ENCODE measurements at places on chromosomes 11 and 22. TPM values are rescaled to one million over a fixed set of nuclear protein-coding genes. Genes with fewer than 3 reads are reported as not detected.

The APOBEC3G gene
- polyA plus RNA-seq = 5.0 TPM

The GNG3 gene
- polyA plus RNA-seq = 0.48 TPM

DNA sequence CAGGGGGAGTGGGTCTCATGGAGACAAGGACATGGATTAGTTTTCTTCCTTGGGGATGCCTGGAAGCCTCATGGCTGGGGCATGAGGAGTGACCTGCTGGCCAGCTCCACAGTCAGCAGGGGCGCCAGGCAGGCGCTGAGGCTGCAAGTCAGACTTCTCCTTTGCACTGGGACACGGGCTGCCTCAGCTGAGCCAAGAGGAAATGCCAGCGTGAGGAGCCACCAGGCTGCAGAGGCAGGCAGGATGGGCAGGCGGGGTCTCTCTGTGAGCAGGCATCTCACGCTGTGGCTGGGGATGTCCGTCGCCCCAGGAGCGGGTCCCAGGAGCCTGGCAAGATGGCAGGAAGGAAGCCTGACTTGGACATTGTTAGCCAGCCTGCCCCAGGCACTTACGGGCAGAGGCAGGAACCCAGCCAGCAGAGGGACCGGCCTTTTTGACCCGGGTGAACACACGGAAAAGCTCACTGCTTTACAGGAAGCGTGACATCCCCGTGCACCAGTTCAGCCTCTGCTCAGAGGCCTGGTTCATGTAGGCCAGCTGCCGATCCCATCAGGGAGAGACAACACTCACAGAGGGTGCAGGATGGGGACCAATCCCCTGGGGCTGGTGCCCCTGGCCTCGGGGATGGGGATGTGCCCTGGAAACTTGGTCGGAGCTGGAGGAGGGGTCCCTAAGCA, 10.2 kb downstream of the GNB1L start:
- peak; percentile 55 for DNase-seq

DNA sequence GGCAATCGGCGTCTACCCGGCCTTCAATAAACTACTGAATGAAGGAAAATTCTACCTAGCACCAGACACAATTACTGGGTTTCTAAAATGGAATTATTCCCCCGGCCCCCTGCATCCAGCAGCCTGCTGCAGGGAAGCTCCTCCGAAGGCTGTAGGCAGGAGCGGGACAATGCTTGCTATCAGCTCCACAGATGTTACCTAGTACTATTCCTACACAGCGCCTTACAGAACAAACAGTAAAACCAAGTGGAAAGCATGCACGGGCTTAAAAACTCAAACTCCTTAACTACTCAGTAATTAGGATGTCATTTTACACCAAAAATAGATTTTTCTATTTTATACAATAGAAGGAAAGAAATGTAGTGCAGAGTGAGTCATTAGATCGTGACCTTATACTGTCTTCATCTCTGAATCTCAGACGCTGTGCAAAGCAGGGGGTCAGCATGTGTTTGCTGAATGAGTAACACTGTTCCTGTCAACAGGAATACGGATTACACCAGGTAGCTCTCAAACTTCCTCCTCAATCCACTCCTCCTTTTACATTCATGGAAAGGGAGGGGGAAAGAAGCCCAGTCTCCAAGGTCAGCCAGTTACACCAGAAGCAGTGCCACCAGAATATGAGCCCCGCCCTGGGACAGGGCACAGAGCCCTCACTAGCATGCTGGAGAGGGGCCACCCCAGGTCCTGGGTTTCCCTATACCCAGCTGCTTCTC, 74.9 kb downstream of the PACSIN2 start:
- no peak for DNase-seq

- DNase-seq = no peak
Observed at GRCh38 chr22:47303161-47303890, 540.9 kb downstream of the TBC1D22A start.

GRCh38 chr11:19259487-19260345, 19.0 kb upstream of the E2F8 start:
- DNase-seq = peak; percentile 65

GRCh38 chr11:114924042-114924441, 245.7 kb downstream of the NXPE2 start:
- no peak for DNase-seq

DNA sequence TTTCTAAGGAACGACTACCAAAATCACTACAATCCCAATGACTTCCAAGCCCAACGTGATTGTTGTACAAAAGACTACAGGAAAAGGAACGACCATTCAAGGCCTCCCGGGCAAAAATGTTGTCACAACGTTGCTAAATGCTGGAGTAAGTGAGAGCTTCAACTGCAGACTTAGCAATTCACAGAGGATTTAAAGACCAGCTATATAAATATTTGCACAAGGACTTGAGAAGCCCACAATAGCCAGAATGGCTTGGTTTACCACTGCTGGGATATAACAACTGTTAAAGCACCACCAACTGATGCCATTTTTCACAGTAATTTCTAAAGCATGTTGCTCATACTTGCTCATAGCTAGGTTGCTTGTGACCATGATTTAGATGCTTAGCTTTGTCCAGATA, 78.3 kb downstream of the EMSY start:
- no peak for DNase-seq

DNA sequence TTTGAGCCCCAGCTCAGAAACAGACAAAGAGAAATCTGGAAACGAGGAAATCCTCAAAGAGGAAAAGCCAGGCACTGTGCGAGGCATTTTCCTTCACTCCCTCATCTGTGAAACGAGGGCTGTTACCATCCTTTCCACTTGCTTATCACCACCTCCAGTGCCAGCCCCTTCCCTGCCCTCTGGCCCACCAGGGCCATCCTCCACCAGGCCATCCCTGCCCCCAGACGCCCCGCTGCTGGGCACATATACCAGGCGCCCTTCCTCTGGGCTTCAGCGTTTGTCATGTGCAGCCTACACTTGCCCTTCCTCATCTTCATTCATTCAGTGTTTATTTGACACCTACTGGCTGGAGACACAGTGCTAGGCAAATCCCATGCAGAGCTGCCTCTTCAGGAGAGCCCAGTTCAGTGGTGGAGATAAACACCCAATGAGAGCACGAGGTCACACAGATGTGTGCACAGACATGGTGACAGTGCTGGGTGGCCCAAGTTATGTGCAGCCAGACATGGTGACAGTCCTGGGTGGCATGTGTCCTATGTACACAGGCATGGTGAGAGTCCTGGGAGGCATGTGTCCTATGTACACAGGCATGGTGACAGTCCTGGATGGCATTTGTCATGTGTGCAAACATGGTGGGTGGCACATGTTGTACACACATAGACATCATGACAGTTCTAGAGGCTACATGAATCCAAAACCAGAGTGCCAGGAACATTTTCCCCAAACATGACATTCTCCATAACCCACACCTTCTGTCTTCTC, 9.7 kb downstream of the SPTBN2 start:
- DNase-seq = no peak

GRCh38 chr11:123684601-123685000, 30.2 kb upstream of the SCN3B start:
- DNase-seq = no peak

DNA sequence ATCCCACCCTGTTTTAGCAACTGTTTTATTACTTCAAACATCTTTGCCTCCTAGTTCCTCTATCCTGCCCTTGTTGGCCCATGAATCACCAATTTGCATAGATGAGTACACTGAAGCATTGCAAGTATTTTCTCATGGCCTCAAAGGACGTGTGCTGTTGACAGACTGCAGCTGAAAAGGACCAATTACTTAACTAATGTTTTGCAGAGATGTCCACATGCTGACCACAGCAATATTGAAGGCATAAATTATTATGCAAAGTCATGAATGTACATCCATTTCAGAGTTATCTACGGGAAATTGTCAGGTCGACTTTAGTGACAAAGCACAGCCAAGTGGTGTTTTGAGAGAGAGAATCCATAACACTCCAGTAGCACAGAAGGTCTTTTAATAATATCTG, 64.8 kb downstream of the CADM1 start:
- no peak for DNase-seq

GRCh38 chr11:118608360-118609227, 1.2 kb downstream of the PHLDB1 start:
- DNase-seq = no peak

DNA sequence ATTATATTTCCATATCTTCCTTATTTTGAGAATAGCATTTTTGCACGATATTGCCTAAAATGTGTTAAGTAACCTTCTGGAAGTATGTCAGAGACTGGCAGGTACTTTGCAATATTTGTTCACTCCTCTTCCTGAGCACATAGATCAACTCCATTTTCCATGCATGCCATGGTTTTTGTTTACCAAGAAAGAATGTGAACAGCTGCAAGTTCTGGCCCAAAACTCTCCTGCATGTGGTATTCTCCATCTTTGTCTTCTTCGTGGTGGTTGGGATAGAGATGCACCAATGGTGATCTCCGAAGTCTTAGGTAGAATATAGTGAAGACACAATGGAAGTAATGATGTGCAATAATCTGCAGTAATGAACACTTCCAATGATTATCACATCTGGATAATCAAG, 2241.0 kb upstream of the RAG2 start:
- DNase-seq = peak; percentile 42

DNA sequence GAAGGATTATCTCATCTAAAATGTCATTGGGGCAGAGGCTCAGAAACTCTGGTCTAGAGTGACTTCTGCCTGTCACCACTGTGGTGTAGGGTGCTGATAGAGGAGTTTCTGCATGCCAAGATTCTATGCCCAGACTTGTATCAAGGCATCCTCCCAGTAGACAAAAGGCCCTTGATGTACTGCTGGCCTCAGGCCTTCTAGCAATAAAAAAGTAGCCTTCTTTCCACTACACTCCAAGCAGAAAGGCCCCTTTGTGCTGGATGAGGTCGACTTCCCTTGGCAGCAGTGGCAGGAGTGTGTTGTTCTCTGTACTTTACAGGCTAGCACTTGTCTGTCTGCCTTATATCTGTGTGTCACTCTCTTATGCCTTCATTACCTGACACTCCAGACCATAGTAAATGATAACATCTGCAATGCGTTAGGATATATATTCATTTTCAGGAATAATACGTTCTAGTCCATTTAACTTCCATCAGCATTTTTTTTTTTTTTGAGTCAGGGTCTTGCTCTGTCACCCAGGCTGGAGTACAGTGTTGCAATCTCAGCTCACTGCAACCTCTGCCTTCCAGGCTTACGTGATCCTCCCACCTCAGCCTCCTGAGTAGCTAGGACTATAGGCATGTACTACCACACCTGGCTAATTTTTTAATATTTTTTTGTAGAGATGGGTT, 49.5 kb upstream of the RRM1 start:
- no peak for DNase-seq

GRCh38 chr11:86214710-86215109, 29.8 kb upstream of the EED start:
- DNase-seq = no peak

All from muscle of back (tissue), 13 donors.